Activated CD8-positive, alpha-beta T cell treated with anti-CD3 and anti-CD28 coated beads for 36 hours (primary cell): ENCODE measurements at places on chromosomes 11 and 22. TPM values are rescaled to one million over a fixed set of nuclear protein-coding genes. Genes with fewer than 3 reads are reported as not detected.
A peak's percentile ranks its signal among the peaks of the same experiment; 100 is the strongest.

DNA sequence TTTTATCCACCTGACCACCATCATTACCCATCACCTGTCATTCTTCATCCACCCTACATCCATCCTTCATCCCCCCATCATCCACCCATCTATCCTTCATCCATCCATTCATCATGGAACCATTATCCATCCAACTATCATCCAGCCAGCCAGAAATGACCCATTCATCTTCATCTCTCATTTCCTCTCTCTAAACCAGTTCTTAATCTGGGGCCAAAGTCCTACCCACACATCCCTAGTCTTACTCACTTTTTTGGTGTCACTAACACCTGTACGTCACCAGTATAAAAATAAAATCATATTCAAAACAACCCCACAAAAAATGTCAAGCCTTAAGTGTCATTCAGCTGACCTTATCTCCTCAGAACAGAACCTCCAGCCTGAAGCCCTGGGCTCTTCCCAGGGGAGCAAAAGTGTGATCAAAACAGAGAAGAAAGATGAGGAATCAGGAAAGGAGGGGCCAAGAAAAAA, 12.3 kb downstream of the SPI1 start:
- no peak overlapping the region for H3K27ac ChIP-seq
- H3K4me1 ChIP-seq = peaks cover 16% of the 10 kb centered on the region
- peaks cover 2% of the 10 kb centered on the region for H3K27me3 ChIP-seq
- no peaks in the 10 kb centered on the region for H3K36me3 ChIP-seq
- no peak for DNase-seq

Gene OR5P2
- not detected for total RNA-seq

Gene NEFH
- total RNA-seq = 8.6 TPM

Gene SLC35F2
- 28.1 TPM for total RNA-seq

DNA sequence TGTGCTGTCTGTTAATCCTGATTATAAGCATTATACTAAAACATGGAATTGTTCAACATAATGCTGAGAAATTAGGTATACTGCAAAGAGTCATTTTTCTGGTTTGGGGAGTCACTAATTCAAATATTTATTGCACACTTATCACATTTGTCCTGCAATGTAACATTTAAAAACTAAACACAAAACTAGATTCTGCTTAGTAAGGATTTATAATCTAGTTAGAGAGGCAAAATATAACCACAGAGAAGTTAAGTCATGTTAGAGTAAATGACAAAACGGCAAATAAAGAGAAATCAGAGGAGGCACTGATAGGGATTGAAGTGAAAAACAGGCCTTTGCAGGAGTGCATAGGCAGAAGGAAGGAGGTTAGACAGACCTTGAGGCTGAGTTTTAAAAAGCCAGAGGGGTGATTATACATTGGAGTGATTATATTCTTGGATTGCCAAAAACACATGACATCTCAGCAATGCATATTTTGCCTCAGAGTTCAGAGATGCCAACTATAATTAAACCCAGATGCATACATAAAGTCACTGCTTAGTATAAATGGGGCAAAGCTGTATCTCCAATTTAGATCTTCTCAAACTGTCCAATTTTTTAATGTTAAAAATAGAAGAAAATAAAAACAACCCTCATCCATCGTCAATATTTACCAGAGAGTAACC, 49.7 kb downstream of the CCDC34 start:
- no peak overlapping the region for H3K4me3 ChIP-seq
- no peaks in the 10 kb centered on the region for H3K4me1 ChIP-seq
- no peaks in the 10 kb centered on the region for H3K36me3 ChIP-seq
- no peak for DNase-seq

DNA sequence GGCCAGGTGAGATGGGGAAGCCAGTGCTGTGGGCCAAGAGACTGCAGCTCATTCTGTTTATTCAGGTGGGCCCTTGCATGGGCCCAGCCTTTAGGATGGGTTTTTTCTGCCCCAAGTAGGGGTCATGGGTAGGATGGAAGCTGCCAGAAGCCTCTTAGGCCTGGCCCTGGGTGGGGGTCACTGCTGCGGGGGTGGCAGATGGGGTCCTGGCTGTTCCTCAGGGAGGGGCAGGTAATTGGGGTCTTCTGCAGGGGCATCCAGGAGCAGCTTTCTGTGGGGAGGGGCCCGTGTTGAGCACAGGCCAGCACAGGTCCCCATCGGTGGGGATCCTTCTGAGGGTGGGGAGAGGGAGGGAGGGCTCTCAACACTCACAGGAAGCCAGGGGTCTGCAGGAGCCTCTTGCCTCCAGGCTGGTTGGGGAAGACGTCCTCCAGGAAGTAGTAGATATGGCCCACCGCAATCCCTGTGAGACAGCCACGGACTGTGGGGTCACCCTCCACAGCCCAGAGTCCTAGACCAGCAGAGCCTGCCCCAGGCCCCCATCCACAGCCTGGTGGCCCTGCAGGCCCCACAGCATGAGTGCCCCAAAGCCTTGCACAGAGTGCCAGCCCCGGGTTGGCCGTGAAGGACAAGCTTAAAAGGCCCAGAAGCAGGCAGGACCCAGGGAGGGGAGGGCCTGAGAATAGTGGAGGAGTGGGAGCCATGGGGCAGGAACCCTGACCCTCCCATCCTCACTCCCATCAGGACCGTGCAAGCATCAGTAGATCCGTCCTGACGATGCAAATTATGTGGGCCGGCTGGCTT, 1.9 kb downstream of the DERL3 start:
- DNase-seq = no peak
- H3K27me3 ChIP-seq = peaks cover 2% of the 10 kb centered on the region
- peaks cover 20% of the 10 kb centered on the region for H3K4me1 ChIP-seq

DNA sequence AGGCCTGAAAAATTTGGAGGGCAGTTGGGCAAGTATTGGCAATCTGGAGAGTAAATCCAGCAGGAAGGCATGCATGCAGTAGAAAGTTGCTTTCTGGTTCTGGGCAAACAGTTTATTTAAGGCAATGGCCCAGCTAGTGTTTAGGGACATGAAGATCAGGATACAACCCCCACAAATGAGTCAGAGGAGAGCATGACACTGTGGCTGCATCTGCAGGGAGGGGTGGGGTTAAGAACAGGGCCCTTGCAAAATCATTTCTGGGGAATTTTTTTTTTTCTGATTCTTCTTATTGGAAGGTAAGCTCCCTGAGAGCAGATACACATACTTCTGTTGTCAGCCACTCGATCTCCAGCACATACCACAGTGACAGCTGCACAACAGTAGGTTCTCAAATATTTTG, 61.1 kb downstream of the FDX1 start:
- H3K36me3 ChIP-seq = no peaks in the 10 kb centered on the region
- H3K27ac ChIP-seq = no peak overlapping the region
- H3K4me1 ChIP-seq = no peaks in the 10 kb centered on the region
- DNase-seq = peak; percentile 21
- no peaks in the 10 kb centered on the region for H3K27me3 ChIP-seq

GRCh38 chr11:78341841-78342240, 75.8 kb downstream of the GAB2 start:
- H3K36me3 ChIP-seq = no peaks in the 10 kb centered on the region
- DNase-seq = no peak
- no peak overlapping the region for H3K27ac ChIP-seq
- H3K27me3 ChIP-seq = peaks cover 8% of the 10 kb centered on the region
- no peak overlapping the region for H3K4me3 ChIP-seq

DNA sequence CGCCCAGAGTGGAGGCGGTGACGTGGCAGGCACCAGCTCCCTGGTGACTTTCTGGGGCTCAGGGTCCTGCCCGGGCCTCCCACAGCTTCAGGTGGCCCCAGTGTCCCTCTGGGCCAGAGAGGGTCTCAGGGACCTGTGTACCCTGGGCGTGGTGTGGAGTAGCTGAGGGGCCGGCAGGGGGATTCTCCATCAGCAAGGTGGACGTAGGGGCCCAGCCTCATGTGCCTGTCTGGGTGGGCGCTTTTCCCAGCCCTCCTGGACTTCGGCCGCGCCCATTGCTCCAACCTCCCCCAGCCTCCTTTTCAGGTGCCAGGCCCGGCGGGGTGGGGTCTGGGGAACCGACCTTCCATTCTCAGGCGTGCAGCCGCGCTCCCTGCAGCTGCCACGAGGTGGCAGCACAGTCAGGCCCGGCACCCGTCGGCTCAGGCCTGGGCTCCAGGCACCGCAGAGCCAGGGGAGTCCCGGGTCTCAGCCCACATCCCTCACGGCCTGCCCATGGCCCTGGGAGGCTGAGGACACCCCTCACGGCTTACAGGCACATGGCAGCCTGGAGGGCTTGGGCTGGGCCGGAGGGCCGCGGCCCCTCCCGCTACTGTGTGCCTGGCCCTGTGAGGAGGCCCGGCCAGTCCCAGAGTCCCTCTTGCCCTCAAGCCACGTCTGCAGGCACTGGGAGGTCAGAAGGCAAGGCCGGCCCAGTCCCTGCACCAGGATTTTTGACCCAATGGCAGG, 19.9 kb upstream of the MUC5B start:
- no peak overlapping the region for H3K4me3 ChIP-seq
- H3K27me3 ChIP-seq = no peaks in the 10 kb centered on the region
- no peaks in the 10 kb centered on the region for H3K36me3 ChIP-seq
- DNase-seq = peak; percentile 76
- H3K4me1 ChIP-seq = no peaks in the 10 kb centered on the region

Gene OR2AG2
- 0.29 TPM for total RNA-seq

- H3K27me3 ChIP-seq = no peaks in the 10 kb centered on the region
- H3K4me3 ChIP-seq = no peak overlapping the region
- H3K36me3 ChIP-seq = no peaks in the 10 kb centered on the region
- no peak for DNase-seq
Measured at GRCh38 chr11:83070044-83070701, 1.5 kb downstream of the RAB30 start.

GRCh38 chr11:72812604-72812966, 1.6 kb upstream of the ATG16L2 start:
- no peak for DNase-seq
- peak overlapping the region; percentile 98 for H3K27ac ChIP-seq
- peaks cover 28% of the 10 kb centered on the region for H3K4me1 ChIP-seq
- H3K4me3 ChIP-seq = peak overlapping the region; percentile 96
- peaks cover 49% of the 10 kb centered on the region for H3K36me3 ChIP-seq
- H3K27me3 ChIP-seq = no peaks in the 10 kb centered on the region

Gene RIBC2
- 9.5 TPM for total RNA-seq

Gene SYT9
- total RNA-seq = not detected

DNA sequence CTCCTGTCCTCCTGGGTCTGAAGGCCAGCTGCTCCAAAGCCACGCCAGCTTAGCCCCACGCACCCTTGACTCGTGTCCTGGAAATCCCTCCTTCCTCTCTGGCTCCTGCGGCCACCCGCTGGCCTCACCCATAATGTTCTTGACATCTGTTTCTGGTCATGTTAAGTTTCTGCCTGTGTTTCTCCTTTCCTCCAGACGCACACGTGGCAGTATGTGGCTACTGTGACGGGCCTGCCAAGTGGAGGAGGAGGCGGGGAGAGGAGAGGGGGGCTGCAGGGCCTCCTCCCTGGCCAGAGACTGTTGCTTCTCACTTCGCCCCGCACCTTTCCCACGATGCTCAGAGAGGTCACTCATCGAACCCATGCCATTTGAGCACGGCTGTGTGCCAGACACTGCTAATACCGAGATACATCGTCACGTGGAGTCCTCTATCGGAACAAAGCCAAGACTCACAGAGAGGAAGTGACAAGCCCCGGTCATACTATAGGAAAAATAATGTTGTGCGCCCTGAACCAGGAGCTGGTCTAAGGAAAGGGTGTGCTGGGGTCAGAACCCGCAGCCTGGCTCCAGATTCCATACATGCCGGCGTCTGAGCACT, 11.5 kb downstream of the C1QTNF6 start:
- H3K36me3 ChIP-seq = no peaks in the 10 kb centered on the region
- peak; percentile 40 for DNase-seq
- no peak overlapping the region for H3K4me3 ChIP-seq
- H3K27me3 ChIP-seq = no peaks in the 10 kb centered on the region
